ENCODE measurements at places on chromosomes 2 and 18.

DNA sequence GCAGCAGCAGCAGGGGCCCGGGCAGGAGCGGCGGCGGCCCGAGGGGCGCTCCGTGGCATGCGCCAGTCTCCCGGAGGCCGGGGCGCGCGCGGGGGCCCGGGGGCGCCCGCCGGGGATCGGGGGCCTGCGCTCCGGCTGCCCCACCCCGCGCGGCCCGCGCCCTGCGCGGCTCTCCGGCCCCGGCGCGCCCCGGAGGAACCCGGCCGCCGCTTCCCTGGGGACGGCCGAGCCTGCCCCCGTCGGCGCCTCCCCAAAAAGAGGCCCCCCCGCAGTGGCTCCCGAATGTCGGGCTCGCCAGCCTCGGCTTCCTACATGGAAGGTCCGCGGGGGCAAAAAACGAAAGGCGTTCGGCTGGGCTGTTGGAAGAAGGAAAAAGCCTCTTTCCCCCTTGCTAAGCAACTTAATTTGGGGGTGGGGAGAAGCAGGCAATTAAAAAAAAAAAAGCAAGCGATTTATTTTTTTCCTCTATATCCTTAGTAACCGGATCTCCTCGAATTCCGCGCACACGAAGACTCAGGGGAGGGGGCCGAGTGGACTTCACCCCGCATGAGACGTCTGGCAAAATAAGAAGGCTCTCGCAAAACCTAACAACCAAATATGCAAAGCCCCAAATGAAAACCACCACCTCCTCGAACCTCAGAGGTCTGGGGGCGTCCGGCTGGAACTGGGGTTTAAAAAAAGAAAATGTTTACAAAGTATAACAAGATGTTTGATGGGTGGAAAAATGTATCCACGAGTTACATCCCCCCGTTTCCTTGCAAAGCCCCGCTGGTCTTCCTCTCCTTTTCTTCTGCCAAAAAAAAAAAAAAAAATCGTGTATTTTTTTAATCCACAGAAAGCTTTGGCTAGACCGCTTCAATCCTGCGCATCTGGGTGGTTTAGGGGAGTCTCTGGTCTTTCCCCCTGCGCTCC lies at the start of gene SMAD7:
Gene SMAD7 (minus strand): TSS at position 430 of the 912 bp plus-strand sequence. CDS start 541 bp downstream, outside the sequence.
- DNase-seq, result no peak

GRCh38 chr2:85978883-85979780 lies 90.3 kb upstream of the ST3GAL5 start:
- DNase-seq, result no peak

GRCh38 chr18:61694236-61694635 lies 198.6 kb downstream of the RNF152 start:
- no peak for DNase-seq

DNA sequence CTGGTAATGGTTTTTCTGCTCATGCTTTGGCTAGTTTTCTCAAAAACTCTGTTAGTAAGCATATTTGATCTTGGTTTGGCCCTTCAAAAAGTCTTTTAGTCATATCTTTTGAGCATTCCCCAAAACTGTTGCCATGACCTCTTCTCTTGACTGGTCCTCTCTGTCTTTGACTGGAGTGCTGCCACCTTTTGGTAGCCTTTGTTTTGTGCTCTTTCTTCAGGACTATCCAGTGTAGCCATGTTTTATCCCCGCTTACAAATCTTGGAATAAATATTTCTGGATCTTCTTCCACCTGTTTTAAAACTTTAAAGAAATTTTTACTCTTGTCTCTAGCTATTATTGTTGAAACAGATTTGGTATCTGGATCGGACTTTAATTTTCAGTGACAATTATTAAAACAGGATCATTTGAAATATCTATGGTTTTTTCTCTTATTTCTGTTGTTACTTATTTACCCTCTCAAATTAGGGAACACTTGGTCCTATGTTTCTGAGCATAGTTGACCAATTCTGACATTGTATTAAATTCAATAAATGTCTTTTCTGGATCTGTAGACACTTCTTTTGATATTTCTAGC lies 965 bp upstream of the ELOA2 start:
- no peak for DNase-seq

GRCh38 chr2:89819809-89820208 lies 1128.3 kb downstream of the RPIA start:
- no peak for DNase-seq

DNA sequence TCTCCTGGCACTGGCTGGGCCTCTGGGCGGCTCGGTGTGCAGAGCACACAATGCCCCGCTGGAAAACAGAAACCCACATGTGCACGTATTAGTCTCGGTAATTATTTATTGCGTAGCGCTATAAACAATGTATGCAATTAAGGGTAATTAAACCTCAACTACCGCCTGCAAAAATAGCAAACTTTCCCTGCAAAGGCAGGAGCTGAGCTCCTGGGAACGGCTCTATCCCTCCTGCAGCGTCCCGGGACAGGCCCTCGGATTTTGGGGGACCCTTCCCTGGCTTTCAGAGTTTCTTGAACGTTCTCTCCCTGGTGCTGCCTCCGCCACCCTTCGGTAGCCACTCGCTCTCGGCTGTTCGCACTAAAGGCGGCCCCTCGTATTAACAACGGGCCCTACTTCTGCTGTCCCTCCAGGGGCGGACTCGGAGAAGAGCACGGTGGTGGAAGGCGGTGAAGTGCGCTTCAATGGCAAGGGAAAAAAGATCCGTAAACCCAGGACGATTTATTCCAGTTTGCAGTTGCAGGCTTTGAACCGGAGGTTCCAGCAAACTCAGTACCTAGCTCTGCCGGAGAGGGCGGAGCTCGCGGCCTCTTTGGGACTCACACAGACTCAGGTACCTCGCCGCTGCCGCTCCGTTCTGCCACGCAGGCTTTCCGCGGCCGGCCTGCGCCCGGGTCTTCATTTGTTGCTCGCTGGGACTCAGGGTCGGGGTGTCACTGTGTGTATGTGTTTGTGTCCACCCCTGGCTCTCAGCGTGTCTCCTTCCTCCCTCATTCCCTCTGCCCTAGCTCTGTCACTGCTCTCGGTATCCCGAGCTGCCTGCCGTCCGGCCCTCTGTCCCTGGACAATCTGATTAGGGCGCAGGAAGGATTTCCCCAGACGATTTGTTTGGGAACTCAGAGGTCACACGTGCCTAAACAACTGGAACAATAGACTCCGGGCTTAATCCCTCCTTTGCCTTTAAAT lies 1.2 kb downstream of the DLX1 start:
- no peak for DNase-seq

- DNase-seq, result no peak
Observed at GRCh38 chr2:101253013-101253702, 472 bp downstream of the CNOT11 start.

GRCh38 chr2:204170411-204170810 lies 233.8 kb downstream of the ICOS start:
- DNase-seq, result no peak

- no peak for DNase-seq
Observed at GRCh38 chr18:34873986-34874580, 164.0 kb downstream of the DTNA start.

DNA sequence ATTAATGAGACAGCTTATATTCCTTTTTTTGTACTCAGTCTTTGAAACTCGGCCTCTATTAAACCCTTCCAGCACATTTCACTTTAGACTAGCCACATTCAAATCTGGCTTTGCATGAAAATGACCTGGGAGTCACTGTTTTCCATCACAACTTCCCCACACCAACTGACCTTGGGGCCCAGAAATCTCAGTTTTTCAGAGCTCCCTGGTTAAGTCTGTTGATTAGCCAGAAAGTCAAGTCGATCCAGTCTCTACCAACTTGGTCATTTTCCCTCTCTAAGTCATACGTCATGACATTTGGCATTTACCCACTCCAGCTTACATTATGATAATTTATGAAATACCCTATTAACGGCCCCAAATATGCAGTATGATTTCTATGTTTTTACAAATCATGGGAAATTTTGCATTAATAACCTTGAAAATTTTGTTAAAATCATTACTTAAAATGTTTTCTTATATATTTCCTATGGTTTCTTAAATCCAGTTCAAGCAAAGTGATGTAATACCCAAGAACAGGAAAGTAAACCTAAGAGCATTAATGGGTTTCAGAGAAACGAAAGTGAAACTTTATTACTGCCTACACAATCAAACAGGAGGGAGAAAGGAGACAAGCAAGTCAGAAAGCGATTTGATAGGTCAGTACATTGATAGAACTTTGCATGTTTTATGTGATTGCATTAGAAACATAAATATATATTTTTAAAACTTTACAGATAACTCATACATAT lies 77.1 kb downstream of the SPATS2L start:
- no peak for DNase-seq

DNA sequence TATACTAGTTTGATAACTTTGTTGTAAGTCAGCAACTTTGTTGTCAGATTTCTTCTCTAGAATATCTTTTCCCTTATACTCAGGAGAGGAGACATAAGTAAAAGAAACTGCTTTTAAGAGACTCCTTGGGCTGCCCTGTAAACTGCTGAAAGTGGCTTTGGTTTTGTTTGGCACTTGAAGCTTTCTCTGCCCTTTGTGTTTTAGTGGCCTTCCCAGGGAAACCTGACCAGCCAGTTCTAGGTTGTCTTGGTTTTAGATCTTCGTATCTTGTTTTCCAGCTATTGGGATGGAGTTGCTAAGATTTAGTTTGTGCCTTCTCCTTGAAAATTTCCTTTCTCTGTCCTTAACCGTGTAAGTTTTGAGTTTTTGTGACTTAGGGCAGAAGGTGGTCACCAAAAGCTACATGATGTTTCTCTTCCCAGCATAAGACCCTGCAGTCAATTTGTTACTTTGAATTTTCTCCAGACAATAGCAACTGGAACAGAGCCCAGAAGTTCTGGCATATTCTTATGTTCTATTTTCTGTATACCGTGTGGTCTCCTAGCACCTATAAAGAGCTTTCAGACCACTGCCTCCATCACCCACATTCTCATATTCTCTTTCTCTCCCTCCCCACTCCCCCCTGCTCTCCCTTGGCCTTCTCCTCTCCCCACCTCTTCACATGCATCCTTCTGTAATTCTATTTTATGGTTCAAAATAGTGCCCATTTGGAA lies 81.1 kb downstream of the BOLA3 start:
- DNase-seq, result no peak

- DNase-seq, result no peak
Observed at GRCh38 chr2:180579388-180579787, 401.0 kb upstream of the UBE2E3 start.

DNA sequence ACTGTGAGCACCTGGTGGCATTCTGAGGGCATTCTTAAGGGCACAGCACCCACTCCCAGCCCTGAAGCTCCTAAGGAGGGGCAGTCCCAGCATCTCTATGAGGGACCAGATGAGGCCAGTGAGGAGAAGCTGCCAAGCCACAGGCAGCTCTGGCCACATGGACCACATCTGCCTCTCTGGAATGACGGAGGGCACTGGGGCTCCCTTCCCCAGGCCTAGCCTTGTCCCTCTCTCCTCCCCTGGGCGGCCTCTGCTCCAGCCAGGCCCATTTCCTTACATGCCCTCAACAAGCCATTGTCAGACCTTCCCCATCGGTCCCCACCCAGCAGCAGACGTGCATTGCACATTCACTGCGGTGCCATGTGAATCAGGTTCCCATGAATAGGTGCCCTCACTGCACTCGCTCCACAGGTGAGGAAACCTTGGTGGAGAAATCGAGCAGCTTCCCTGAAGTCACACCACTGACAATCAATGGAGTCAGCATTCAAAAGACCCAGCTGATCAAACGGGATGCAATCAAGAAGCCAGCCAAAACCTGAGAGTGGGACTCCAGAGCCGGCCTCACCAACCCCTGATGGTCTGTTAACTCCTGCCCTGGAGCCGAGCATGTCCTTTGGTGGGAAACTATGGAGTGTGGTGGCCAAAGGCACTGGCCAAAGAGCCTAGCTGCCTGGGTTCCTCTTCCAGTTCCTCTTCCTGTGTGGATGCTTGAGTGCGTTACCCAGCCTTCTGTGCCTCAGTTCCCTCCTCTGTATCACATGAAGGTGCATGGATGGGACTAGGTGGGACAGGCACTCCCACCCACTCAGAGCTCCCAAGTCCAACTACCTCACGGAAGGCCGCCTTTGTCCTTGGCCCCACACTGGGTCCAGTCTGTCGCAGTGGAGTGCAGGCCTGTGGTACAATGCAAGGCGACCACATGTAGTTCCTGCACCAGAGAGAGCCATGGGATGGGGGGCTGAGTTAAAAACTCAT lies 147.3 kb downstream of the ZFP36L2 start:
- no peak for DNase-seq

GRCh38 chr2:18519914-18520450 lies 40.5 kb downstream of the RDH14 start:
- DNase-seq, result no peak

GRCh38 chr2:7819850-7820249 lies 862.0 kb upstream of the ID2 start:
- DNase-seq, result no peak

DNA sequence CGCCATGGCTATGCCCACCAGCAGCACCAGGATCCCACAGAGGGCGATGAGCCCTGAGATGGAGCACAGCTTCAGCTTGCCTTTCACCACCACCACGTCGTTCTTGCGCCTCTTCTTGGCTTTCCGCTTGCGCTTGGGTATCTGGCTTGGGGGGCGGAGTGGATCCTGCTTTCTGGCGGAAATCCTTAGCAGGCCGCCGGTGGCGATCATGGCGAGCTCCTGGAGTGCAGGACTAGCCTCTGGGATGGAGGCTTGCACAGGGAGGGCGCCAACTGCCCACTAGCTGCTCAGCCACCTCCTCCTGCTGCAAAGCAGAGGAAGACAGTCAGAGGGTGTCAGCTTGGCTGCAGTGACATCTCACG lies 3.5 kb downstream of the TMEM200C start:
- DNase-seq, result no peak

DNA sequence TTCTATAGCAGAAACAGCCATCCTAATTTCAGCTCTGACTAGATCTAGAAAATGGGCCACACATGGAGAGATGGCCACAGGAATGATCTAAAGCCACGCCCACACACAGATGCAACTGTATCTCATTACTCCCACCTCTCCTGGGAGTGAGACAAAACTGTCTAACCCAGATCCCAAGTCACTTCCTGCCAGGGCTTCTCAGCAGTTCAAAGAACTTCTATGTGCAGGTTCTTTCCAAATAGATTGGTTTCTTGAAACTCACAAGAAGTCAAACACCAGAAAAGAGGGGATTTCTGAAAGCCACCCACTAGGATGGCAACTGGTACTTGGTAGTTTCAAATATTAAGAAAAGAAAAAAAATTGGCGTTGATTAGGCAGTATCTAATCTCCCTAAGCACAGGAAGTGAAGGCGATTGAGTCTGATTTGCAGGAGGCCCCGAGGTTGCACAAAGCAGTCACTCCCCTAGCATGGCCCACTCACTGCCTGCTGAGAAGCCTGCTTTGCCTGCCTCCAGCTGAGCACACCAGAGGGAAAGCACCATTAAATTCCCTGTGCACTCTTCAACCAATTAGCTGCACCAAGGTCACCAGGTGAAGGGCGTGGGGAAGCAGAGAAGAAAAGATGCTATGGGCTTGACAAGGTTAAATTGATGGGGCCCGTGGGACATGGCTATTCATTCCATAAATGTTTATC lies 51.1 kb downstream of the PAPOLG start:
- DNase-seq, result no peak

All from keratinocyte (primary cell).